Posterior vena cava (tissue), 2 donors: ENCODE measurements at places on chromosomes 1 and 21.

- no peak for DNase-seq
These were observed 104.7 kb downstream of the CAMTA1 start for GRCh38 chr1:6889875-6890480.

DNA sequence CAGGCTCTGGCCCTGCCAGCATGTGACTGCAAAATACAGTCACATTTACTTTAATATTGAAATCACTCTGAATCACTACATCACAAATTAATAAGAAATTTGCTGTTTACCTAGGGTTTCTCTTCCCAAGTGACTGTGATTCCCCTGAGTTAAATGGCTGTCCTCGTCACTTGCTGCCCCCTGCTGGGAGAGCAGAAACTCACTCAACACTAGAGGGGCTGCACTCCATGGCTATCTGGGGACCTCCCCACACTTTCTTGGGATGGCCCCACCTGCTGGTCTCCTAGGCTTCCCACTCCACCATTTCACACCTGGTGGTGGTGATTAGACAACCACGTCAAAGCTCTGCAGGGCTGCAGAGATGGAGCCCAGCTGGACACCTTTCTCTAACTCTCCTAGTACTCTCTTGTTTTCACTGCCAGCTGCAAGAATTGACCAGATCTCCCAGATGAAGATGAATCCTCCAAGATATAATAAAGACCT lies 63.4 kb downstream of the CD2 start:
- DNase-seq, result no peak

DNA sequence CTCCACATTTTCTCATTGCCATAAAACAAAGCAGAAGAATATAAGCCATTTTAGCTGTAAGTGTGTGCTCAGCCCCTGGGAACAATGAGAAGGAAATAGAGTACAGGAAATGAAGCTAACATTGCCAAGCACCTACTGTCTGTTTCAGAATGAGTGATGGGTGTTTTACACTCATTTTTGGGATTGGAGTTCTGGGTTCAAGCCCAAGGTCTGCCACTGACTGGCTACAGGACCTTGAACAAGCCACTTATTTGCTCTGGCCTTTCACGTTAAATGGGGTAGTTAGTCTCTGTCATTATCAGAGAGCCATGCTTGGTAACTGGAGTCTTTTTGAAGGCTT lies 80.7 kb upstream of the KAZN start:
- DNase-seq, result no peak

DNA sequence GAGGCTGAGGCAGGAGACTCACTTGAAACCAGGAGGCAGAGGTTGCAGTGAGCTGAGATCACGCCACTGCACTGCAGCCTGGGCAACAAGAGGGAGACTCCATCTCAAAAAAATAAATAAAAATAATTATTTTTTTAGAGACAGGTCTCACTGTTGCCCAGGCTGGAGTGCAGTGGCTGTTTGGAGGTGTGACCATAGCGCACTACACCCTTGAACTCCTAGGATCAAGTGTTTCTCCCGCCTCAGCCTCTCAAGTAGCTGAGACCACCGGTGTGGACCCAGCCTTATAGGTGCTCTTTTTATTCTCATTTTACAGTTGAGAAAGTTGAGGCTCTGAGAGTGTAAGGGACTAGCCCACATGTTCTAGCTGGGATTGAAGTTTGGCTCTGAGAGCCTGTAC lies 15.6 kb upstream of the GRHL3 start:
- DNase-seq, result no peak

- DNase-seq, result no peak
These were observed 104.6 kb downstream of the ZBTB18 start for GRCh38 chr1:244155661-244156060.

- DNase-seq, result no peak
These were observed 13.2 kb downstream of the MGST3 start for GRCh38 chr1:165644064-165644735.

GRCh38 chr1:154313066-154313356 lies 7.9 kb upstream of the AQP10 start:
- no peak for DNase-seq

GRCh38 chr21:45638707-45639106 lies 4.8 kb upstream of the PCBP3 start:
- DNase-seq, result no peak

DNA sequence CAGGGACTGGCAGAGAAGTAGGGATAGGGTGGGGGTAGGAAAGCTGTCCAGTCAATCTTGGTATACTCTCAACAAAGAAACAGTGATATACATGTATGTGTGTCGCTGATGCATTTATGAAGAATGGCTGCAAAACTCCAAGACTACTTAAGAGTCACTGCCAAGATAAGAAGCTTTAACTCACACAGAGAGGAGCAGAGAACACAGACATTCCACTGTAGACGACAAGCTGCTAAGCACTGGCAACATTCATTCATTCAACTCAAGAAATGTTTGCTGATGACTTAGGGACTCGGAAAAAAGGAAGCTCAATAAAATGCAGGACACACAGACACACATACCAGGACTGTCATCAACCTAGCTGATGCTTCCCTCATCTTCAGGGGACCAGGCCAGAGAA lies 5.5 kb downstream of the CTNNBIP1 start:
- peak; percentile 17 for DNase-seq

DNA sequence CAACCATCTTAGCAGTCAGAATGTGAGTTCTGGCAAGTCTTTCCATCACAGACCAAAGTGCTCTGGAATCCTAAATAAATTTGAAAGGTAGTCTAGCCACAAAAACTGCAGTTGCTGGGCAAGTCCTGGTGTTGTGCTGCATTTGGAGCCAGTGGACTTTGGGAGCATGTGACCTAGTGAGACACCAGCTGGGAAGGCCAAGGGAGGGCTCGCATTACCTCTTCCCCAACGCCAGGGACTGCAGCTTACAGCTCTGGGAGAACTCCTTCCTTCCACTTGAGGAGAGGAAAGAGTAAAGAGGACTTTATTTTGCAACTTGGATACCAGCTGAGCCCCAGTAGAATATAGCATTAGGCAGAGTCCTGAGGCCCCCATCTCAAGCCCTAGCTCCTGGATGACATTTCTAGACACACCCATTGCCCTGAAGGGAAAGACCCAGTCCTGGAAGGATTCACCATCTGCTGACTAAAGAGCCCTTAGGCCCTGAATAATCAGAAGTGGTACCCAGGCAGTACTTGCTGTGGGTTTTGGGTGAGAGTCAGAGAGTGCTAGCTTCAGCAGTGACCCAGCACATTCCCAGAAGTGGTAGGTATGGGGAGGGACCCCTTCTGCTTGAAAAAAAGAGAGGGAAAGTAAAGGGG lies 190.7 kb downstream of the NUF2 start:
- DNase-seq, result no peak

DNA sequence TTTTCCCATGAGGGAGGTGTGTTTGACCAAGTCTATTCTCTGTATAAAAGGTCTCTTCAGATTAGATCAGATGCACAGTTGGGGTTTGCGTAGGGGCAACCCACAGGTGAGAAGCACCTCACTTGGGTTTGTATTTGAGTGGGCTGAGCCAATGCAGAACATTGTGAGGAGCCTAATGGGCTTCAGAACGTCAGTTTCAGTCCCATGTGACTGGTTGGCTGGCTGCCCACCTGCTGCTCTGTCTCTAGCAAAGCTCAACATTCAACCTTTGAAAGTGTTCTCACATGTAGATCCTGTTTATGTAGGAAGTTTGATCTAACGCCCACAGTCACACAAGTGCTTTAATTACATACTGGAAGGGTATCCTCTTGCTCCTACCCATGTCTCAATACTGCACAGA lies 105.5 kb downstream of the FASLG start:
- no peak for DNase-seq

DNA sequence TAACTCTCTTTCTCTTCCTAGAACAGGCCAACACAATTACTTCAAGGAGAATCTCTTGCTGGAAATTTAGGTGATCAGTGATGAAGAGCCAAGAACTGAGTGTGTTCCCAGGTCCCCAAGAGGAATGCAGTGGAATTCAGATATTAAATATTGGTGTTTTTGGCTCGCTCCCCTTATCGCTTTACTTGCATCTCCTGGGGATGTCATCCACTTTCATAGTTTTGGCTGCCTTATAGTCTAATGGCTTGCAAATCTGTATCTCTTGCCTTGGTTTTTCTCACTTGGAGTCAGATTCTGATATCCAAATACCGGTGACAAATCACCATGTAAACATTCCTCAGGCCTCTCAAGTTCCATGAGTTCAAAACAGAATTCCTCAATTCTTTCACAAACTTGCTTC lies 151.0 kb upstream of the C1orf87 start:
- DNase-seq, result no peak

DNA sequence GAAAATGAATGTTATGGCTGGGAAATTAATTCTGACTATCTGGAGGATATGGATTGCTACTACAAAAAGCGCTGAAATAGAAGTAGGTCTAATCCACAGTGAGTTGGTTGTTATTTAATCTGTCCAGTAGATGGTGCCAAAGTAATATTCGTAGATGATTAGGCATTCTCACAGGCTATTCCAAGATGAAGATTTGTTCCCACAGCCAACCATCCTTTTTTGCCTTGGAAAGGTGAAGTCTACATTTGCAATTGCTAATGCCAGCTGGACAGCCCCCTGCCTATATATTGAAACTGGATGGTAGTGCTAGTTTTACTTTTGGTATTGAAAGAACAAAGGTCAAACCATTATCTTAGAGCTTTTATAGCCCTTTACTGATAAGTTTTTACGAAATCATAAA lies 43.8 kb downstream of the RBM11 start:
- no peak for DNase-seq

DNA sequence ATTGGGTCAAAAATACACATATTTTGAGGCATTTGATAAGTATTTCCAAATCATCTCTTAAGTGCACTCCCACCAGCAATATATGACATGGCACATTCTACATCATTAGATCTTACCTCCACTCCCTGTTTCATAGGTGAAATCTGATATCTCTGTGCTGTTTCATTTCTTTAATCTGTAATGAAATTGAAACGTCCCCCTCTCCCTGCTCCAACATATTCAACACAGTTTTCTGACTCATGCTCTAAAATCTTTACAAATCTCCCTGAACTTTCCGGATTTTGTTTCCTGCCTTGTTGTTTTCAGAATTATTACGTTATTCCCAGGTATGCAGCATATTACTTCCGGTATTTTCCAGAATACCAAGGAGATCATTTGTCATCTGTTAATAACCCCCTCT lies 66.1 kb upstream of the AKT3 start:
- no peak for DNase-seq

DNA sequence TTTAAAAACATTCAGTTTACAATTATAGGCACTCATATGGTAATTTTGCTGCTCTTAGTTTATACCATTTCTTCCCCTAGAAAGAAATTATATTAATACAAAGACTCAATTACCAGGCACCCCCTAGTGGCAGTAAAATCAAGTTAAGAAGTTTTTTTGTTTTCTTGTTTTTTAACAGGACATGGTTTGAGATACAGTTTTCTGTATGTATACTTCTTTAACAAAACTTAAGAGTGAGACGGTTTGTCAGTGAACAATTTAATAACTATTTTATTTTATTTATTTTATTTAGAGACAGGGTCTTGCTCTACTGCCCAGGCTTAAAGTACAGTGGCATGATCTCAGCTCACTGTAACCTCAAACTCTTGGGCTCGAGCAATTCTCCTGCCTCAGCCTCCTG lies 224.6 kb downstream of the FAF1 start:
- no peak for DNase-seq

DNA sequence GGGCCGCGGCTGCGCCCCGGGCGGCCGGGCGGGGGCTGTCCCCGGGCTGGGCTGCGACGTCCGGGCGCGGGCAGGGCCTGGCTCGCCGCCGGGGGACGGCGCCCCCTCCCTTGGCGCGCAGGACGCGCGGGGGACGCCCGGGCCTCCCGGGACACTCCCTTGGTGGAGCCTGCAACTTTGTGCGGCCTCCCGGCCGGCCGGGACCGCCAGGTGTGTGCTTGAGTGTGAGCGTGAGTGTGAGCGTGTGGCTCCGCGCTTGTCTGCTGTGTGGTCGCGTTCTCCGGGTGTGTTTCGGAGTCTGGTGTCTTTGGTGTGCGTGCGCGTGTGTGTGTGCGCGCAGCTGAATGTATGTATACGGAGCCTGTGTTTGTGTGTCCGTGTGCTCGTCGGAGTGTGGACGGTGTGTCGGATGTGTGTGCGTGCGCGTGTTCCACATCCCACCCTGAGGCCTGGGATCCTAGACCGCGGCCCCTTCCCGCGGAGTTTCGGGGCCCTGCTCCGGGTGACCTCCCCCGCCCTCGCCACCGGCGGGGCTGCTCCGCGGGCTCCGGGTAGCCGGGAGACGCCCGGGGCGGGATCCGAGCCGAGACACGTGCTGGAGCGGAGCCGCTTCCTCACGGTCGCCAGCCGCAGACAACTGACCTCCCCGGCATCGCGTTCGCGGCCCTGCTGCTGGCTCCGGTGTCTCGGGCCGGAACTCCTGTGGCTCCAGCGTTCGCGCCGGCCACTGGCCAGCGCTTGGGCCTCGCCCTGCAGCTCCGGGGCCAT lies 1.7 kb downstream of the PTPRU start:
- DNase-seq, result peak; percentile 88

- no peak for DNase-seq
These were observed 112.2 kb downstream of the USP25 start for GRCh38 chr21:15841856-15842564.

- DNase-seq, result no peak
These were observed 9.8 kb downstream of the EDN2 start for GRCh38 chr1:41474490-41475271.

- no peak for DNase-seq
These were observed 42.6 kb downstream of the SIM2 start for GRCh38 chr21:36741506-36741905.

DNA sequence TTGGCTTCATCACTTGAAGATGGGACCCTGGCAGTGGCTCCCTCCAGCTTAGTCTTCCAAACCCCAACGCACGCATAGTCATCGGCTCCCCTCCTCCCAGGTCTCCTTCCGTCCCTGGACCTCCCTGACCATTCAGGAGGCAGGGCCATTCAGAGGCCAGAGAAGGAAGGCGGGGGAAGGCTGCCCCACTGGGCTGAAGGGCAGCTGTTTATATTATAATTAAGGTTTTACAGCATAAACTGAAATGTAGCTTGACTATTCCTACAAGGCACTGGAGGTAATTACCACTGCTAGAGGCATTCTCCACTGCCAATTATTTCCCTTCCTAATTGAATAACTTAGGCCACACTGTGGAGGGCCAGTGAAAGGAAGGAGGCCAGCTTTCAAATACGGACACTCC lies 170.6 kb upstream of the PROX1 start:
- no peak for DNase-seq

GRCh38 chr1:14699620-14700019 lies 101.1 kb downstream of the KAZN start:
- DNase-seq, result no peak

DNA sequence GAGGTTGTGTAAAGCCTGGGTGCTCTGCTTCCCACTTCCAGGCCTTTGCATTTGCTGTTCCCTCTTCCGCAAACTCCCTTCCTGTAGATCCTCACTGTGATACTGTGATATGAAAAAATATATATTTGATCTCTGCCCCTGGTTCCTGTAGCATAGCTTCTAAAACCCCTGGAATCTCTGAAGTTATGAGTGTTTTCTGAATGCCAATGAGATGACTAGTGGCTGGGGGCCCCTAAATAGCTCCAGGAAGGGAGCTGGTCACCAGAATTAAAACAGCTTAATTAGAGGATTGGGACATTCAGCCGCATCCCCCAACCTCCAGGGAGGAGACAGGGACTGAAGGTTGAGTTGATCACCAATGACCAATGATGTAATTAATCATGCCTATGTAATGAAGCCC lies 21.9 kb downstream of the DUSP10 start:
- no peak for DNase-seq
